DND-41 (cell line): ENCODE measurements at places on chromosomes 13 and 19.

- DNase-seq, result no peak
- no peak overlapping the region for H3K27ac ChIP-seq
- H3K4me1 ChIP-seq, result no peaks in the 10 kb centered on the region
Measured at GRCh38 chr13:50950849-50951248, 41.3 kb downstream of the RNASEH2B start.

DNA sequence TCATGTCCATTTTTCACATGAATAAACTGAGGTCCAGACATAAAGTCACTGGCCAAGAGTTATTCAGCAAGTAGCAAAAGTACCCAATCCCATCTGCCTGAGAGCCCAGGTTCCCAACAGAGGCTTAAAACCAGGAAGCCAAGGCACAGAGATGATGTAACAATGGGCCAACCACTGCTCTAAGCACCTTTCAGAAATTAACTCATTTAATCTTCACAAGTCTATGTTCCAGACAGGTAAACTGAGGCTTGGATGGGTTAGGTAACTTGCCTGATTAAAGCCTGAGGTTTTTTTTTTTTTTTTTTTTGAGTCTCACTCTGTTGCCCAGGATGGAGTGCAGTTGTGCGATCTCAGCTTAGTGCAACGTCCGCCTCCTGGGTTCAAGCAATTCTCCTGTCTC lies 4.0 kb upstream of the DYRK1B start:
- no peaks in the 10 kb centered on the region for H3K27me3 ChIP-seq
- H3K36me3 ChIP-seq, result peaks cover 73% of the 10 kb centered on the region
- peaks cover 24% of the 10 kb centered on the region for H3K4me1 ChIP-seq
- H3K4me3 ChIP-seq, result no peak overlapping the region
- no peak for DNase-seq

DNA sequence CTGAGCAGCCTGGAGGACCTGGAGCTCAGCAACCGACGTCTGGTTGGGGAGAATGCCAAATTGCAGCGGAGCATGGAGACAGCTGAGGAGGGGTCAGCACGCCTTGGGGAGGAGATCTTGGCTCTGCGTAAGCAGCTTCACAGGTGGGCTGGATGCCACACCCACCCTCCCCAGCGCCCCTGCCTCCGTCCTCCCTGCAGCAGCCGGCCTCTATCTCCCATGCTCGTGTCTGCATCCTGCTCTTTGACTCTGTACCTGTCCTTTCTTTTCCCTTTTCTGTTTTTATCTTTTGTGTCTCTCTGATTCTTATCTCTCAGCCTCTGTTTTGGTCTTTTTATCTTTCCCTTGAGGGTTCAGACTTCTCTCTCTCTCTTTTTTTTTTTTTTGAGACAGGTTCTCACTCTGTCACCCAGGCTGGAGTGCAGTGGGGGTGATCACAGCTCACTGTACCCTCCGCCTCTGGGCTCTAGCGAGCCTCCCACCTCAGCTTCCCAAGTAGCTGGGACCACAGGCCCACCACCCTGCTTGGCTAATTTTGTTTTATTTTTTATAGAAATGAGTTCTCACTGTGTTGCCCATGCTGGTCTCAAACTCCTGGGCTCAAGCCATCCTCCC lies 10.1 kb downstream of the KASH5 start:
- no peaks in the 10 kb centered on the region for H3K27me3 ChIP-seq
- DNase-seq, result no peak
- H3K4me1 ChIP-seq, result no peaks in the 10 kb centered on the region
- no peaks in the 10 kb centered on the region for H3K36me3 ChIP-seq
- H3K27ac ChIP-seq, result no peak overlapping the region

DNA sequence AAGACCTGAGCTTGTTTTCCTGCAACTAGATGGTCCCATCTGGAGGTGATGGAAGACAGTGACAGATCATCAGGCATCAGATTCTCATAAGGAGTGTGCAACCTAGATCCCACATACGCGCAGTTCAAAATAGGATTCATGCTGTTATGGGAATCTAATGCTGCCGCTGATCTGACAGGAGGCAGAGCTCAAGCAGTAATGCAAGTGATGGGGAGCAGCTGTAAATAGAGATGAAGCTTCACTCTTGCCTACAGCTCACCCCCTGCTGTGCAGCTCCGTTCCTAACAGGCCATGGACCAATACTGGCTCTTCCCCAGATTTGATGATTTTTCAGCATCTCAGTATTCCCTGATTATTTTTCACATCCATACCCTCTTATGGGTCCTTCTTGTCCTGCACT lies 208.4 kb upstream of the RXFP2 start:
- no peak for DNase-seq
- H3K4me3 ChIP-seq, result no peak overlapping the region
- no peaks in the 10 kb centered on the region for H3K4me1 ChIP-seq
- no peaks in the 10 kb centered on the region for H3K36me3 ChIP-seq
- H3K27ac ChIP-seq, result no peak overlapping the region

- H3K27me3 ChIP-seq, result no peaks in the 10 kb centered on the region
- no peak overlapping the region for H3K4me3 ChIP-seq
- H3K4me1 ChIP-seq, result peaks cover 15% of the 10 kb centered on the region
- peaks cover 80% of the 10 kb centered on the region for H3K36me3 ChIP-seq
- no peak for DNase-seq
Measured at GRCh38 chr13:100668408-100668807, 6.2 kb downstream of the TMTC4 start.

DNA sequence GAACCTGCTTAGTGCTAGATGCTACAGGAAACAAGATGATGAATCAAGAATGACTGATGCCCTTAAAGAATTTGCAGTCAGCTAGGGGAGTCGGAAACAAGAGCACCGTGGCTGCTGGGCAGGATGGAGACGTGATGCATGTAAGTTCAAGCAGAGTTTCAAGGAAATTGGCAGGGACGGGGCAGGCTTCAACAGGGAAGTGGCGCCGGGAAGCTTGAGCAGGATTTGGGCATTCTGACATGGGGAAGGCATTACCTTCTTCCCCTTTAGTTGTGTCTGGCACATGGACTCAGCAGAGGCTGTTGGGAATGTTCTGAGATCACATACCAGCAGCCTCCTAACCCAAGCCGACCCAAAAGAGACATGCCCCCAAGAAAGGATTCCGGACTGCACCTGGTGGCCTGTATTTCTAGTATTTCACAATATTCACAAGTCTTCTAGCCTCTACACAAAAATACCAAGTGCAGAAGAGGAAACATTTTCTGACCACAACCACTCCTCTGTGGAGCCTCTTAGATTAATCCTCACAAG lies 138.2 kb downstream of the CRYL1 start:
- H3K36me3 ChIP-seq, result no peaks in the 10 kb centered on the region
- no peaks in the 10 kb centered on the region for H3K4me1 ChIP-seq
- no peak overlapping the region for H3K4me3 ChIP-seq
- no peak for DNase-seq
- H3K27me3 ChIP-seq, result no peaks in the 10 kb centered on the region

- no peak overlapping the region for H3K27ac ChIP-seq
- no peaks in the 10 kb centered on the region for H3K36me3 ChIP-seq
- H3K4me3 ChIP-seq, result no peak overlapping the region
- H3K27me3 ChIP-seq, result no peaks in the 10 kb centered on the region
- no peaks in the 10 kb centered on the region for H3K4me1 ChIP-seq
Measured at GRCh38 chr13:37365496-37365895, 233.1 kb downstream of the POSTN start.

DNA sequence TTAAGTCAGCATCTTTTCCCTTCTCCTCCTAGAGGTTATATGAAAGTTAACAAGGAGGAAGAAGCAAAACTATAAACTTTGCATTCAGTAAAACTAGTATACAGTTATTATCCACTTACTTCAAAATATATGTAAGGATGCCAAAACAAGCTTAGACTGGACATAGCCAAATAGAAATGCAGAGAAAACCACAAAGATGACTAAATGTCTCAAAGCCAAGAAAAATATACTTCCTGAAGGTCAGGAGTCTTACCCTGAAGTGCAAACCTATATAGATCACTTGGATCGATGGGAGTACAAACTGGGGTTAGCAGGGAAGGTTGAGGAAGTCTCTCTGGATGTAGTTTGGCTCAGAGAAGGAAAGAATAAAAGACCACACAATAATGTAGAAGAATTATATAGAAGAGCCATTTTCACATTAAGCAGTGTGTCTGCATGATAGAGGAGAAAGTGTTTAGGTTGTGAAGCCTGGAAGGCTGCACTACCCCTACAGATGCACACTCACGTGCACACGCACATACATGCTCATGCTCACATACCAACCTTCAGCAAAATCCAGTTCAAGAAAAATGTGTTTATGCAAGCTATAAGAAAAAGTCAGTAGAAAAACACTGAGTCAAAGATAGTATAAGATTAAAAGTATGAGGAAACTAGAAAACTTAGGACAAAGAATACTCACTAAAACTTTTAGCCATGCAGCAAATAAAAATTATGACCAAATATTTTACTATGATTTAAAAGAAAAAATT lies 112.1 kb upstream of the RXFP2 start:
- no peaks in the 10 kb centered on the region for H3K4me1 ChIP-seq
- no peaks in the 10 kb centered on the region for H3K27me3 ChIP-seq
- no peak overlapping the region for H3K4me3 ChIP-seq
- no peak for DNase-seq

GRCh38 chr13:31427151-31428100 lies 227.7 kb downstream of the B3GLCT start:
- H3K27ac ChIP-seq, result no peak overlapping the region
- H3K4me1 ChIP-seq, result no peaks in the 10 kb centered on the region
- H3K4me3 ChIP-seq, result no peak overlapping the region
- no peak for DNase-seq
- H3K36me3 ChIP-seq, result no peaks in the 10 kb centered on the region
- peaks cover 10% of the 10 kb centered on the region for H3K27me3 ChIP-seq

- no peaks in the 10 kb centered on the region for H3K4me1 ChIP-seq
- H3K36me3 ChIP-seq, result no peaks in the 10 kb centered on the region
- no peak for DNase-seq
- no peaks in the 10 kb centered on the region for H3K27me3 ChIP-seq
- no peak overlapping the region for H3K27ac ChIP-seq
Measured at GRCh38 chr13:76387566-76387965, 498.6 kb downstream of the KCTD12 start.

DNA sequence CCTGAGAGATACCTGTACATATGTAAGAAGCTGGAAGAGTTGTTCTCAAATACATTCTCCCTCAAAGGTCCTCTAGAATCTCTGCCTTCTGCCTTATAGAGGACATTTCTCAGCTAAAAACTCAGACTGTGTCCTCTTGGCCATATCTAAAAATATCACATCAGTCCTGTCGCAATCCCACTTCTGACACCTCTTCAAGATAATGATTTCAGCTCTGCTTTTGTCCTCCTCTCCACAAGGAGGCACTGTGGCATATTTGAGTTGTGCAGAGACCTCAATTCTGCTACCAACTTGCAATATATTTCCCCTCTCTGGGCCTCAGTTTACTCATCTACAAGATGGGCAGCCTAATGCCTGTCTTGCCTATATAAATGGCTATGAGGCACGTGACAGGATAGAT lies 16.6 kb downstream of the ADAMTS10 start:
- no peak overlapping the region for H3K4me3 ChIP-seq
- H3K27me3 ChIP-seq, result no peaks in the 10 kb centered on the region
- no peaks in the 10 kb centered on the region for H3K36me3 ChIP-seq
- no peaks in the 10 kb centered on the region for H3K4me1 ChIP-seq
- no peak overlapping the region for H3K27ac ChIP-seq

GRCh38 chr19:35116072-35116801 lies 614 bp downstream of the FXYD3 start:
- no peak overlapping the region for H3K27ac ChIP-seq
- no peaks in the 10 kb centered on the region for H3K4me1 ChIP-seq
- no peaks in the 10 kb centered on the region for H3K36me3 ChIP-seq
- no peaks in the 10 kb centered on the region for H3K27me3 ChIP-seq
- no peak overlapping the region for H3K4me3 ChIP-seq

- H3K4me1 ChIP-seq, result no peaks in the 10 kb centered on the region
- DNase-seq, result no peak
- no peaks in the 10 kb centered on the region for H3K27me3 ChIP-seq
- H3K36me3 ChIP-seq, result no peaks in the 10 kb centered on the region
- no peak overlapping the region for H3K4me3 ChIP-seq
Measured at GRCh38 chr13:78147905-78148304, 229.3 kb upstream of the EDNRB start.

DNA sequence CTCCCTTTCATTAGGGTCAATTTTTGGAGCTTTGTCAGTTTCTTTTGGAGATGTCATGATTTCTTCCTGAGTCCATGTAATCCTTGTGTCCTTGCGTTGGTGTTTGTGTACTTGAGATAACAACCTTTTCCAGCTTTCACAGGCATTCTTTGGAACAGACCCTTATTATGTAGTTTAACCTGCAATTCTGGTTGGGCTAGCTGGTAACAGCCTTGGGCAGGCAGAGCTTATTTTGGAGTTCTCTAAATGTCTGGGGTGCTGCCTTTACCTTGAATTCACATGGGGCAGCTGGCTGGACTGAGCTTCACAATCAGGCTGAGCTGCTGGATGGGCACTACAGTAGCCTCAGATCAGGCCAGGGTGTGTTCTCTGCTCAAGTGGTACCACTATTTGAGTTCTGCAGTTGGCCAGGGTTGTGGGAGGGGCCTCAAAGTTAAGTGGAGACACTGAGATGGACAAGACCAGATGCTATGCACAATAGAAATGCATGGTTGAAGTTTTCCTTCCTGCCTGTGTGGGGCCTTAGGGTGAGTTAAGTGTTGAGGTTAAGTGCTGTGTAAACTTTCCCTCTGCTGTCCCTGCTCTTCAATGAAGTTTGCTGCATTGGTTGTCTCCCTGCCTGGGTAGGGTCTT lies 277.3 kb downstream of the ATP8A2 start:
- no peaks in the 10 kb centered on the region for H3K4me1 ChIP-seq
- no peak overlapping the region for H3K4me3 ChIP-seq
- no peaks in the 10 kb centered on the region for H3K27me3 ChIP-seq
- no peak overlapping the region for H3K27ac ChIP-seq
- H3K36me3 ChIP-seq, result no peaks in the 10 kb centered on the region
- no peak for DNase-seq

GRCh38 chr13:74891610-74892009 lies 590.4 kb downstream of the TBC1D4 start:
- no peaks in the 10 kb centered on the region for H3K27me3 ChIP-seq
- H3K4me1 ChIP-seq, result no peaks in the 10 kb centered on the region
- no peak overlapping the region for H3K27ac ChIP-seq
- H3K4me3 ChIP-seq, result no peak overlapping the region

- no peak for DNase-seq
- no peak overlapping the region for H3K4me3 ChIP-seq
Measured at GRCh38 chr13:44230736-44231135, 142.9 kb upstream of the SERP2 start.

DNA sequence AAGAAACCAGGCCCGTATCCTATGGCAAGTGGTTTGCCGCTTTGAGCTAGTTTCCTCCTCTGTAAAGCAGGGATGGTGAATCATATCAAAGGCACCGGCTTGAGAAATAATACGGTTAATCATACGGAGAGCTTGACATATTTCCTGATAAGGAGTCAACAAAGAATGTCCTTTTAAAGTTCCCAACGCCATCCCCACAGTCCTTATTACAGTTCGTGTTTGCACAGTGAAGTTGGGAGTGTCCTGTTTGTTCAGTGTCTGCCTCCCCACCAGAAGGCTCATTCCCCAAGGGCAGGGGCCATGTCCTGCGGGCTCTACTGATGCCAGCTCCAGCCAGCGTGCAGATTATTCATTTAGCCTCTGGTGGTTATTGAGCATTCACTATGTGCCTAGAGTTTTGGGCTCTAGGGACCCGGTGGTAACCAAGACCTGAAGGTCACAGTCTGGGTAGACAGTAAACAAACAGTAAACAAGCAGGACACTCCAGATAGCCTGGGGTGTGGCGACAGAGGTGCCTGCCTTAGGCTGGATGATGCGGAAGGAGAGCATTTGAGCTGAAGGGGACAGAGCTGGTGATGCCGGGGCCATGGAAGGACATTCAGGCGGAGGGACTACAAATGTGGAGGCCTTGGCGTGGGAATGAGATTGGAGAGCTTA lies 6.3 kb downstream of the GRAMD1A start:
- H3K36me3 ChIP-seq, result peaks cover 83% of the 10 kb centered on the region
- DNase-seq, result no peak
- no peak overlapping the region for H3K4me3 ChIP-seq
- no peak overlapping the region for H3K27ac ChIP-seq
